ENCODE measurements at places on chromosomes 1 and 21.

- DNase-seq: no peak
Observed at GRCh38 chr1:179001451-179001850, 24.2 kb upstream of the FAM20B start.

- DNase-seq: no peak
Observed at GRCh38 chr1:41800311-41800829, 118.4 kb downstream of the HIVEP3 start.

DNA sequence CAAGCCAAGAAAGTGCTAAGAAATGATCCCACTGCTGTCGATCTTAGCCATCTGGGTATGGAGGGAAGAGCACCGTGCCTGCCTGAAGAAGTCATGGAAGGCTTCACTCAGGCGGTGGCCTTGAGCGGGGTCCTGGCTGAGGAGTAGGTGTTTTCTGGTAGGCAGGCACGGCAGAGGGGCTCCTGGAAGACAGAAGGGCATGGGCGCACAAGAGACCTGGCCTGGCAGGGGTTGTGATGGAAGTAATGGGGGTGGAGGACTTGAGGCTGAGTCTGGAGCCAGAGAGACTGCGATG, 185.1 kb downstream of the KAZN start:
- no peak for DNase-seq

DNA sequence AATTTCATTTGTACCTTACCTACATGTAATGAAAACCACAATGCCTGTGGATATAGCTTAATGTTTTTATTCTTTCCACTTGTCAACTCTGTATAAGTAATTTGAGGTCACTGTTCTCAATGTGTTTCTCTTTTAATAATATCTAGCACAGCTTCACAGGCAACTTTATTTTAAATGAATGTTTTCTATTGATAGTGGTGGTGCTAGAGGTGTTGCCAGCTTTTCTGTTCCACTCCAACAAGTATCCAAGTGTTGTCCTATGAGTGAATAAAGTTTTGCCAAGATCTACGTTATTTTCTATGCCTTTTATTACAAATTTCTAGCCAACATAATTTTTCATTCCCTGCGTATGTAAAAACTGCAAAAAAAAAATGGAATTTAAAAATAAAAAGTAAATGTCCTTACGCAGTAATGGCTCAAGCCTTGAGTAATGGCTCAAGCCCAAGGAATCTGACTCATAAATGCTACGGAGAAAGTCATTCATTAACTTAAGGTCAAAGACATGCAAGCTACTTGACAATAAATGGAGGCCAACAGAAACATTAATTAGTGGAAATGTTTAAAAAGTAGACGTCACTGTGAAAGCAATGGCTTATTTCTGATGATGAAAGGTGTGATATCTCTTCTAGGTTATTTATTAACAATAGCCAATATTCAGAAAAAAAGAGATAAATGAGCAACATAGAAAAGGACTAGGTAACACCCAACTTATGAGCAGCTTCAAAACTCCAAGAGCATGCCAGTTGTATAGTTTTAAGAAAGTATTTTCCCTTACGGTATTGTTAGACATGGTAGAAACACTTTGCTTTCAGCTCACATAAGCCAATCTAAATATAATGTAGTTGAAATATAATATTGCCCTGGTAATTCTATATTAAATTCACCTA, 71.4 kb downstream of the SLC44A5 start:
- DNase-seq: no peak

- DNase-seq: no peak
Observed at GRCh38 chr1:234985007-234985370, 143.6 kb downstream of the TOMM20 start.

DNA sequence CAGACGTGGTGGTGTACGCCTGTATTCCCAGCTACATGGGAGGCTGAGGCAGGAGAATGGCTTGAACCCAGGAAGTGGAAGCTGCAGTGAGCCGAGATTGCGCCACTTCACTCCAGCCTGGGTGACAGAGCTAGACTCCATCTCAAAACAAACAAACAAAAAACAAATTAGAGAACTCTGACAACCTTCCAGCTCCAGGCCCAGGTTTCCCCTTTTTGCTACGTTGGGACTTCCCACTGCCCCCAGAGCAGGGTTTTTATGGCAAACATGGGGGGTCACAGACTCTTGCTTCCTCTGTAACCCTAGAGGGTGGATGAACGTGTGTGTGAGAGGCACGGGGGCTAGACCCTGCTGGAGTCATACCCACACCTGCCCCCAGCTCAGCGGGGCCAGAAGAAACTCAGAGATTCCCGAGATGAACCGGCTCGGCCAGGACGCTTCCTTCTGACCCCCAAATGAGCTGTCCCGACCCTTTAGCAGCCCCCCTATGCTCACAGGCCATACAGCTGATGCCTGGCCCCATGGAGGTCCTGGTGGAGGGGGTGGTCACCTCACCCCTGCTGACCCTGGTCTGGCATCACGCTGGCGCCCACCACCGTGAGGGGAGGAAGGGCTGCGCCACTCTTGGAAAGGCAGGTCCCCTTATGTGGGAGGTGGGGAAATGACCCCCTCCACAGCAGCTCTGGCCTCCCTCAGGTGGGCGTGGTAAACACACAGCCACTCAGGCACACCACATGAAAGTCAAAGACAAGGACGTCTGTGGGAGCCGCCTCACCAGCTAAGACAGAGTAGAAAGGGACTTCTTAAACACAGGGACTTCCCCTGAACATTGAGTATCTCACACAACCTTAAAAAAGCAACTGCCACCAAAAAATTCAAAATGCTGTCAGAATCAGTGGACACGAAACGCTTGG, 7.1 kb downstream of the GPR157 start:
- DNase-seq: peak; percentile 14

GRCh38 chr1:209162651-209163050, 420.9 kb upstream of the CAMK1G start:
- DNase-seq: no peak

DNA sequence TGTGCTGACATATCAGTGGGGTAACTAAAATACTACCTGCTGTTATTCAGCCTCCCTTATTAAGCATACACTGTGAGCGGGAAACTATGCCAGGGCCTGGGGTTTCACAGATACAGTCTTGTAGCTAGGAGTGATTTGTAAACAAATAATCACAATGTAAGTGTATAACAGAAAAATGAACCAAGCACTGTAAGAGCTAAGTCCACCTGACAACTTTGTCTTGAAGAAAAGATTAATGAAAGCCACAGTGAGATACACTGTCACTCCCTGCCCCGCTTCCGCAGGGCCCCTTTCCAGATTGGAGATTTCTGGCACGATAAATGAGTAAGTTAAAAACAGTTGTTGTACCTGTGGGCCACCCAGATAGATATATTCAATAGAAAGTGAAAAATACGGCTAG, 4.8 kb downstream of the RCAN3 start:
- no peak for DNase-seq

DNA sequence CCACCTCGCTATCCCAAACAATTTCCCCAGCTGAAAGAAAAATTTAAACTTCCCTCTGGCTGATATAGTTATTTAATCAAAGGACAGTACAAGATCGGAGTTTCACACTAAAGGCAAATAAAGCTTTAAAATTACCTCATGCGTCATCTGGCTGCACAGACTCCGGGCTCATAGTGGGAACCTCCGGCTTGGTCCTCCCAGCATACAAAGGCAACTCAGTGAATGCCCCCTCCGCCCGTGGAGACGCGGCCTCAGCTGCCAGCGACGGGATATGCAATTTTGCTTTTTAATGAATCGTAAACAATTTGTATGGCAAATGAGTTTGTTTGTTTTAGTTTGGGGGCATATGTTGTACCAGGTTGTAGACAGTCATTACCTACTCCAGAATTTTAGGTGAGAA, 214.6 kb upstream of the NFIA start:
- no peak for DNase-seq

DNA sequence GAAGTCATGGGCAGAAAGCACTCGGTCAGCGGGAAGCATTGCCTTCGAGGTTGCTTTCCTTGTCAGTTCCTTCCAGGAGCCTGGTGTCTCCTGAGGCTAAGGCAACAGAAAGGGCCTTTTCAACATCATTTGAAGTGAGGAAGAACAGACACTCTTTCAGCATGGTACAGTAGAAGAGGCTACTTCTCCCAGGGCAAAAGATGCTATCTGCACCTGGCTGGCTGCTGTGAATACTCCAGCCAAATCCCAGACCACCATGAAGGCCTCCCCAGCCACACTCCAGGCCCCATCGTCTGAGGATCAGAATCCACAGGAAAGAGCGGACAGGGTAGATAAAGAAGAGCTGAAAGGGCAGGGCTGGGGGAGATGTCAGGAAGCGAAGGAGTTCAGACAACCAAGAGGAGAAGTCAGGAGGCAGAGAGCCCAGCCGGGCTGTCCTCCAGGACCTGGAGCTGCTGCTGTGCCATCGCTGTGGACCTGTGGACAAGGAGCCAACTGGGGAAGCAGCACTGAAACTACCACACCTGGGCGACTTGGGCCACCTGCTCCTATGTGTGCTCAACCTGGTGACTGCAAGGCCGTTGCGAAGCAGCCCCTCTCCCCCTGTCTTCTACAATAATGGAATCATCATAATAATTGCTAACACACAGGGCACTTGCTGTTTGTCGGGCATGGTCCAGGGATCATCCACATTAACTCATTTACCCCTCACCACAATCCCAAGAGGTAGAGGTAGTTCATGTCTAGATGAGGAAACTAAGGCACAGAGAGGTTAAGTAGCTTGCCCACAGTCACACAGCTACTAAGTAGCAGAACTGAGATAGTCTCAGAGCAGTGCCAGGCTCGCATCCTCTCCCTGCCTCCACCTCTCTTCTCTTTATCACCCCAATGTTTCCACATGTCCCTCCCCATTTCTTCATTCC, 88.0 kb upstream of the ZBTB40 start:
- DNase-seq: no peak

- no peak for DNase-seq
Observed at GRCh38 chr1:165886983-165887382, 59.6 kb downstream of the UCK2 start.

DNA sequence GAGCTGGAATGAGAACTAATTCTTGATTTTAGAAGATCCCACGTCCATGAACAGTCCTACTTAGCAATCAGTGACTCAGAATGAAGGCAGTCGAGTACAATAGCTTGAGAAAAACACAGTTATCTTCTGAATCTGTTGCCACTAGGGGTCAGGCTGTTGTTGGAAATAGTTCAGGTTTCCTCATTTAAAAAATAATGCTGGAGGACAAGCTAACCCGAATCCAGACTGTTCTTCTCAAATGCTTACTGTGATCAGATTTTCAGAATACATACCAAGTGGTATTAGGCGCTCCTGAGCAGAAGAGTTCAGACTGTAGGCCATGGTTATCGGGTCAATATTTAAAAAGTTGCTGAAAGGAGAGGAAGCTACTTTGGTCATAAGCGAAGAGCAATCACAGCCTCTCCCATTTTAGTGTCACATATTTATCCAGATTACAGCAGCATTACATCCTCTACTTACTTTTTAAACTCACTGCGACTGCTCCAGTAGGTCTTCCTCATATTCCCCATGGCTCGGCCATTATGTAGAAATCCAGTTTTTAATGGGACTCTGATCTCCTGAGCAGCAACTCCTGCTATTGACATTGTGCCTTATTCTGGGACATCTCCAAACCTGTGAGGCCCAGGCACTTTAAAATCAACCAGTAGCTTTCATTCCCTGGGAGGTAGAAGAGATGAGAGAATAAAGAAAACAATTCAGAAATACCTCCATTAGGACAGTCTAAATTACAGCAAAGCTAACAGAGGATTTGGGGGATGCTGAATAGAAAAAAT, 10.9 kb downstream of the ERRFI1 start:
- DNase-seq: peak; percentile 32

GRCh38 chr1:43436371-43436770, 17.4 kb downstream of the HYI start:
- no peak for DNase-seq

DNA sequence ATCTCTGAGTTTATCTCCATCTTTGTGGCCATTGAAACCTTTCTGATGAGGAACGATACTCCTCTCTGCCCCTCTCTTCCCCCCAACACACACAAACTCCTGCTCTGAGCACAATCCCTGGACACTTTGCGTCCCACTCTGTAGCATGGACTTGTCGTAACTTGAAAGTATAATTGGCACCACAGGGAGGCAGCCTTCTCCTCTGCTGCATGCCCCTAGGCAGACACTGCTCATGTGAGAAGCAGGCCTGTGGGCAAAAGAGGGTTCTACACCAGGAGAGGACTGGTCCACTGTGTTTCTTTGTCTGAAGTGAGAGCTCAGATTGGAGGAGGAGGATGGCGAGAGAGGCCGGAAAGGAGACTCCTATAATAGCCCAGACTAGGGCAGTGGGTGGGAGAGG, 3.8 kb upstream of the PARS2 start:
- no peak for DNase-seq
